ENCODE measurements at places on chromosomes 3 and 15.

DNA sequence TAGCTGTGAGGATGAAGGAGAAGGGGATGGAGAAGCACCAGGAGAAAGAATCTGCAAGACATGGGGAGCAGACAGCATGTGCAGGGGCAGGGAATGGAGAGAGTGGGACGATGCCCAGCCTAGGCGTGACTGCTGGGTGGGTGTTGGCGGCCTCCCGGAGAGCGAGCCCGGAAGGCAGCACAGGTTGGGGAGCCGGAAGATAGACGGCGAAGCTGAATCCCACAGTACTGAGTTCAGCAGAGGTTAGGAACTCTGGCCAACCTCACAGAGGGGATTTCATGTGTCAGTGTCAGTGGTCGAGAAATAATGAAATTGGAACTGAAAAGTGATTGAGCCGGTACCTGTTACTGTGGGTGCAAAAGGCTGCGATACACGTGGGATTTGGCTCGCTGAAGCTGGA is 55.2 kb downstream of the PXYLP1 start:
- DNase-seq = no peak

DNA sequence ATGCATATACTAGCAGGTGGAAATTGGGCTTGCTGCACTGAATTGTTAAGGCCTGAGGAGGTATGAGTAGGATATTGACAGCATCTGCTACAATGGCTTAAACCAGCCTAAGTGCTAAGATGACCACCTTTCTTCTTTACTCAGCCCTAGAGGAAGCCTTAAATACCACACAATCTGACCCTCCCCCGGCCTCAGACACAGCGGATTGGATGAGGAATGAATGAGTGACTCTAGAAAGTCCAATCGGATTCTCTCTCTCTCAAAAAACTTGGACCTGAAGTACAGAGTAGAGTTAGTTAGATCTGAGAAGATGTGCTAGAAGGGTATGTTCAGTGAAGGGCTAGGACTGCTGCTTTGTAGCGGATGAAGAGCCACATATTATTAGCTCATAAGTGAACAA is 39.9 kb upstream of the C3orf49 start:
- DNase-seq = no peak

GRCh38 chr3:31572236-31573004 is 39.7 kb downstream of the STT3B start:
- no peak for DNase-seq

DNA sequence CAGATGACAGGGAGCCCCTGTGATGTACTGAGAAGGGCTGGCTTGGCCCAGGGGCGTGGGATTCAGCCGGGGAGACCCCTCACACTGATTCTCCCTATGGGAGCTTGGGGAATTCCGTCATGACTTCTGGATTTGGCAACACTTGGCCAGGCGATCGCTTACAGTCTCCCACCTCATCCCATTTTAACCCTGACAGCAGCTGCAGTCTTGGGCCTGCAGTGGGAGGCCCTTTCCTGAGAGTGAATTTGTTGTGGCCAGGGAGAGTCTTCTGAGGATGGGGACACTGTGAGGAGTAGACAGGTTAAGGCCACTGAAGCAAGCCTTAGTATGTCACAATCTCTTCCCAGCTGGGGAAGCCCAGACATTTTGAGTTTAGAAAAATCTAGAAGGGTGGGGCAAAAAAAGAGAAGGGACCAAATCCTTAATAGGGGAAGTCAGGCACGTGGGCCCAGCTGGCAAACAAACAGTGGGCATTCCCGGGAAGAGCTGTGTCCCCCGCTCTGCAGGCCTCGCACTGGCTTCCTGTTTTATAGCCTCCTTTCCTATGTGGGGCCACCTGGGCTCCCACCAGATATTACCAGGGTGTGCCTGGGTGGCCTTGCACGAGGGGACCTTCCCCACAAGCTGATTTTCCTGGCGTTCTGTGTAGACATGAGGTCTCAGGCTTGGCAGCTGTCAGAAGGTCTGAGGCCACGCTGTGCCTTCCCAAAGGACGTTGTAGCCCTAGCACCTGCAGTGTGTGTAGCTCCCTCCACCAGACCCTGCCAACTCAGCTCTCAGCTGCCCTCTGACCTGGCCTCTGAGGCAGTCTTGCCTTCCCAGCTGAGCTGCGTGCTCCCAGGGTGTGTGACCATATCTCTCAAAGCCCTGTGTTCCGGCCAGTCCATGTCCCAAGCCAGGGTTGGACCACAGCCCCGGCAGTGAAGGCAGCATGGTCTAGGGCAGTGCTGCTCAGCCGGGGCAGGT is 64.5 kb downstream of the FEM1B start:
- DNase-seq = no peak

DNA sequence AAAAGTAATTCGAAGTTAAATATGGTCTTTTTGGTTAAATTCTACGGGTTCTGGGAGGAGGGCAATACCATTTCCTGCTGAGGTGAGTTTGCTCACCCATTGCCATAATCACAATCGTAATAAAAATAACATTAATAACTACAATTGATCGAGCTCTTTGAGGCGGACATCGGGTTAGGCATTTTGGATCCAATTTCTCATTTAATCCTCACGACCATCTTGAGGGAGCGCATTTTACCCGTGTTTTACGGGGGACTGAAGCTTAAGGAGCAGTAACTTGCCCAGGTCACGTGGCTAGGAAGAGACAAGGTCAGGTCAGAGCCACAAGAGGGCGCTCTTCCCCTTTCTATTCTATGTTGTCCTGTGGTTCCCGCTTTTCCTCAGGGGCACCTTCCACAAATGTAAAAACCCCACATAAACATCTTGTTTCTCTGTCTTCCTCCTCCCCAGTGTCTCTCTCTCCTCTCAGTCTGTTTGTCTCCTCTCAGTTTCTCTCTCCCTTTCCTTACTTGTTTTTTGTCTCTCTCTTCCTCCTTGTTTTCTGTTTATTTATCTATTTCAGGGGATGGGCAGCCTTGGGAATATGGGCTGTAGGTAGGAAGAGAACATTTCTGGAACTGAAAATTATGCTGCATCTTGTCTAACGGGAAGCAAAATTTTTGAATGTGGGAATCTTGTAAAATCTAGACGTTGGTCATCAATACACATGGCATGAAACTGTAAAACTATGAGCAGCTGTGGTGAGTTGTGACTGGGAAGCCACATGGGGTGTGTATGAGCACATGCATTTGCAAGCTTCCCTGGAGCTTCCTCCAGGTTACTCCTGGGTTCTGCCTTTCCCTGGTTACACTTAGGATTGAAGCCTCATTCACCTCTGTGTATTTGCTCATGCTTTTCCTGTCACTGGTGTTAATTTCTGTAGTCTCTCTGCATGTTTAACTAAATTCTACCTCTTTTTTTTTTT is 71.0 kb downstream of the SQOR start:
- DNase-seq = peak; percentile 35

GRCh38 chr3:172244011-172244410 is 204.2 kb downstream of the GHSR start:
- no peak for DNase-seq
